SW480 (cell line): ENCODE measurements at places on chromosomes 2 and 18.

DNA sequence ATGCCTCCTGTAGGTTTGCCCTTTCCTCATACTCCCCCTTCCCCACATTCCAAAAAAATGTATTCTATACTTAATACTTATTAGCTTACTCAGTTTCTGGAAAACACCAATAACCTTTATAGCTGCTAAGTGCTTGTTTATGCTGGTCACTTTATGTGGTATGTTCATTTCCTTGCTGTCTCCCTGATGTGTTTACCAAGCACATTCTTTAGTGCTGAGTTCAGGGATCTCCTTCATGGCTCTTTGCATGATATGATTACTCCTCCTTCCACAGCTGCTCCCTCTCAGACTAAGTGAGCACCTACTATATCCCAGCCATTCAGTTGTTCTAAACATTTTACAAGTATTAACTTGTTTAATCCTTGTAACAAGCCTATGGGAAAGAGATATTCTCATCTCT, 698.3 kb upstream of the FANCL start:
- DNase-seq, result no peak

GRCh38 chr2:148643998-148644882, at the start of gene EPC2:
Gene EPC2 (plus strand): TSS chr2:148644751. CDS start chr2:148645018, 267 bp downstream.
- DNase-seq, result peak; percentile 74

DNA sequence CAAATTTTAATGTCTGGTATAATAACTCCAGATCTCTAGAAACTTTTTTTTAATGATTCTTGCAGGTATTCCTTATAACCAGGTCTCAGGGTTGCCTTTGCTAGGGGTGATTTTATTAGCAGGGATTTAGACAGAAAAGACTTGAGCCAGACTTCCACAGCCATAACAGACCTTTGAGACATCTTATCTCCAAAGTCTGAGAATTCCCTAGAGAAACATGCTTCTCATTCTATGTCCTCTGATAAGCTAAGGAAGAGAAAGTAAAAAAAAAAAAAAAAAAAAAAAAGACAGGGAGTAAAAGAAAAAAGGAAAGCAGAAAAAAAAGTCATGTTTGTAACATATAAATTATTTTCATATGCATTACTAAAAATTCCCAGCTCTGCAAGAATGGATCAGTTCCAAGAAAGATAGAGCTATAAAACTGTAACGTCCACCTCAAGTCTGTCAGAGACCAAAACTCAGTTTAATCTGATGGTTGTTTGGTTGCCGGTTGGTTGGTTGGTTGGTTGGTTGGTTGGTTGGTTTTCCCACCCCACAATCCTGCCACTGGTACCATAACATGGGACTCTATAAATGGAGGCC, 153.8 kb downstream of the COL6A3 start:
- no peak for DNase-seq

DNA sequence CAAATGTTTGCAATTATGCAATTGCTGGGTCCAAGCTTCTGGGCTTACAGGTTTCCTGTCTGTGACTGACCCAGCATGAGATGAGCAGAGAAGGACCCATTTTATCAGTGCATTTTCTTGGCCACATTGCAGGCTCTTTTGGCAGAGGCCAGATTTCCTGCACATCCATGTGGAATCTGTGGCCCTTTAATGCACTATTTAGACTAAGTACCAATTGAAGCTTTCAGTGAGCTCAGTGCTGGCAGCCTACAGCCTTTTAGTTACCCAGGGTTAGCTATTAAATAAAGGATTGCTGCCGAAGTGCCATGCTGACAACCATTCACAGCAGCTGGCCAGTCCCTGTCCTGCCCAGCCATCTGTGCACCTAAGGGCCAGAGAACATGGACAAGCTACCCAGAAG, 165.0 kb downstream of the ANKRD30B start:
- no peak for DNase-seq

- DNase-seq, result no peak
Observed at GRCh38 chr2:72627083-72627482, 198.8 kb downstream of the EXOC6B start.

DNA sequence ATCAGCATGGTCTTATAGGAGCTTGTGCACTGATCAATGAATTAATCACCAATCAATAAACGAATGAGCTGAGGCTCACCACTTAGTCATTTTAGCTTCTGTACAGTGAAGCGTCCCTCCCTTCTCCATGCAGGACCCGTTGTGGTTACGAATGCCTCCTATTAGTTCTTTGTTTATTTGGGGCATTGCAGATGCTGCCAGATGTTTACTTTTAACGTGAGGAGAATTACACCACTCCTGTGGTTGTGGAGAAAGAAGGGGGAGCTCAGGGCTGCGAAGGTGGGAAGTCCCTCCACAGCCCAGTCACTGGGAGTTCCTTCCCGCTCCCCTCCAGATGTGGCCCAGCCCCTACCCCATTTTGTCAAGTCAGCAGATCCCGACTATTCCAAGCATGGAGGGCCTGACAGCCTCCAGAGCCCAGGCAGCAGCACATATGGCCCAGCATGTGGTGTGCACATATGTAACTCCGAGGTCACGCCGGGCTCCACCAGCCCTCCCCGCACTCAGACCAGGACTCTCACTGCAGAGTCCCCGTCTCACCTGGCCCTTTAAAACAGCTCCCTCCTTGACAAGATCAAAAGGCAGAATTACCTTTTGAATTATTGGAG, 20.9 kb downstream of the PKDCC start:
- no peak for DNase-seq

- DNase-seq, result no peak
Observed at GRCh38 chr18:61574665-61575064, 241.4 kb downstream of the CDH20 start.

GRCh38 chr2:147464737-147465357, 380.0 kb upstream of the ACVR2A start:
- peak; percentile 53 for DNase-seq

DNA sequence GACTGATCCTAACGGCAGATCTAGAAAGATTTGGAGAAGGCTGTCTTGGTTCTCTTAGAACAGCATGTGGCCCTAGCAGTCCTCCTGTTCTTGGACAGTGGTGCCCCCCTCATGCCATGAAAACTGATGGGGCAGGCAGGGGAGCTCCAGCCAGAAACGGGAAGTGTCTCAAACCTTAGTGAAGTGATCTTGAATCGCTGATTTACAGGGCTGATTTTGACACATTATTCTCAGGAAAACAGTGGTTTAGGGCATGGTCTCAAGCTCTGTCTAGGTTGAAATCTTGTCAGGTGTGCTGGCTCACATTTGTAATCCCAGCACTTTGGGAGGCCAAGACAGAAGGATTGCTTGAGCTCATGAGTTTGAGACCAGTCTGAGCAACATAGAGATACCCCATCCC, 37.8 kb downstream of the SRSF7 start:
- DNase-seq, result no peak

DNA sequence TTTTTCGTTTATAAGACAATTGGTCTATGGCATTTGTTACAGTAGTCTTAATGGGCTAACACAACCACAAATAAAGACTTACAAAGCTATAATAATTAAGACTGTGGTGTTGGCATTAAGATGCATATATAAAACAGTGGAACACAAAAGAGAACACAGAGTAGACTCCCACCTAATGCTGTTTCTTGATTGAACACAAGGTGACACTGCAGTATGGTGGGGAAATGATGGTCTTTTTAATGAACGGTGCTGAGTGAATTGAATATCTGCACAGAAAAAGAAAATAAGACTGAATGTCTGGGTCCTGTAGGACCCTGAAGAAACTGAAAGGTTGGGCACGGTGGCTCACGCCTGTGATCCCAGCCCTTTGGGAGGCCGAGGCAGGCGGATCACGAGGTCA, 1136.6 kb upstream of the NXPH2 start:
- no peak for DNase-seq

DNA sequence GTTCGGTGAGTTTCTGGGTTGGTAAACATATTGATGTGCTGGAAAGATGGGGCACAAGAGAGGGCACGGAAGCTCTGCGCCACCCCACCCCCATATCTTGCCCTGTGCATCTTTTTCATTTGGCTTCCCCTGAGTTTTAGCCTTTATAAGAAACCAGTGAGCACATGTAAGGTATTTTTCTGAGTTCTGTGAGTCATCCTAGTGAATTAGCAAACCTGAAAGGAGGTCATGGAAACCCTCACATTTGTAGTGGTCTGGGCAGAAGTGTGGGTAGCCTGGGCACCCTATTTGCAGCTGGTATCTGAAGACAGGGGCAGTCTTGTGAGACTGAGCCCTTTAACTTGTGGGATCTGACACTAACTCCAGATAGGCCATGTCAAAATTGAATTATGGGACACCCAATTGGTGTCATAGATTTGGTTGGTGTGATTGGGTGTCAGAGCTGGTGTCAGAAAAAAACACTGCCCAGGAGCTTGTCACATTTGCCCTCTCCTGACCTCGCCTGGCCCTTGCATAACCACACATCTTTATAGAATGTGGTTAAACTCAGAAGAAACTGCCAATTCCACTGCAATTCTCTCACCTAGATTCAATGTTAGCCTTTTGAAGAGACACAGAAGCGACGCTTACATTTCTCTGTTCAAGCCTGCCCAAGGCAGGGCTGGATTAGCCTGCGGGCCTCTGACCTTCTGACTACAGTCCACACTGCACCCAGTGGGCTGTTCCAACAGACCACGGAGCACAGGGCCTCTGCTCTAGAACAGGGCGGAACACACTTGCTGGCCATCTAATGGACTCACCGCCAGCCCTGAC, 12.0 kb upstream of the GALM start:
- no peak for DNase-seq

GRCh38 chr18:34848695-34849094, 138.6 kb downstream of the DTNA start:
- DNase-seq, result no peak

DNA sequence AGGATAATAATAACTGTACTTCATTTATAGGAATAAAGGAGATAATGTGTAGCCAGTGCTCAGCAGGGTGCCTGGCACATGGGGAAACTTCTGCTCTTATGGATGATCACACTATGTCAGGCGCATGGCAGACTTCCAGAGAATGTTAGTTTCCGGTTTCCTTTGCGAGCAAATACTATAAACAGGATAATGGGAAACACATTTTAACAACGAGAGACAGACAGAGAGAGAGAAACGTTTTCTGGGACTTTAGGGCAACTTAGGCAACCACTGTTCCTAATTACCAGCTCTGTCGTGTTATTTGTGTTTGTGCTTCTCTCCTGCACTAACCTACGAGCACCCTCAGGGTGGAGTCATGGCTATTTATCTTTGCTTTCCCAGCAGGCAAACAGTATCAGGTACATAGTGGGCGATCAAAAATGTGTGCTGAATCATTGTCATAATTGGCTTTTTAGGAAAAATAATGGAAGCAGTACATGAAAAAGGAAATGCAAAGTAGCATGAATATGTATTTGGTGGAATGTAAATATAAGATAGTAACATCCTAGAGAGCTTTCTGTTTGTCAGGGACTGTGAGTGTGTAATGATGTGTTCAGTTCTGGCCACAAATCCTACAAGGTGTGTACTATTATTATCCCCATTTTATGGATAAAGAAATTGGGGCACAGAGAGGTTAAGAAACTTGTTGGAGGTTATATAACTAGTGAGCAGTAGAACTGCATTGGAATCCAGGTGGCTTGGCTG, 36.8 kb upstream of the IGFBP2 start:
- no peak for DNase-seq

- DNase-seq, result no peak
Observed at GRCh38 chr18:36440614-36441013, 143.1 kb downstream of the FHOD3 start.

DNA sequence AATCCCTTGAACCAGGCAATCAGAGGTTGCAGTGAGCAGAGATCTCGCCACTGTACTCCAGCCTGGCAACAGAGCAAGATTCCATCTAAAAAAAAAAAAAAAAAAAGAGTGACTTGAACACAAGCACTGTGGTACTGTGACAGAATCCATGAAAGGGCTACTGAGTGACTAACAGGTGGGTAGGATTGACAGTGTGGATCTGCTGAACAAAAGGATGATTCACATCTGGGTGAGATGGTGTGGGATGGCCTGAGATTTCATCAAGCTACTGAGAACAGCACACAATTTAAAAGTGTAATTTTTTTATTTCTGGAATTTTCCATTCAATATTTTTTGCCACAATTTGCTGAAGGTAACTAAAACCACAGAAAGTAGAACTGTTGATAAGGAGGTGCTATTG, 13.3 kb upstream of the SP3 start:
- DNase-seq, result peak; percentile 43

DNA sequence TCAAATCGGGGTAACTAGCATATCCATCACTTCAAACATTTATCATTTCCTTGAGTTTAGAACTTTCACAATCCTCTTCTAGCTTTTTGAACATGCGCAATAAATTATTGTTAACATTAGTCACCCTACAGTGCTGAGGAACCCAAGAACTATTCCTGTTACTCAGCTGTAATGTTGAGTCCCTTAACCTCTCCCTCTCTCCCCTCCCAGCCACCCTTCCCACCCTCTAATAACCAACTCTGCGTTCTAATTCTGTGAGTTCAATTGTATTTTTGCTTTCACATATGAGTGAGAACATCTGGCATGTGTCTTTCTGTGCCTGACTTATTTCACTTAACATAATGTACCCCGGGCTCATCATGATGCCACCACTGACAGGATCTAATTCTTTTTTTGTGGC, 78.6 kb upstream of the RANBP2 start:
- no peak for DNase-seq
